Inflammatory macrophage (primary cell): ENCODE measurements at places on chromosomes 4 and X.

- no peak for DNase-seq
Observed at GRCh38 chr4:169092889-169093522, 83.0 kb upstream of the CBR4 start.

- DNase-seq, result no peak
Observed at GRCh38 chrX:109872021-109872732, 130.7 kb upstream of the TMEM164 start.

DNA sequence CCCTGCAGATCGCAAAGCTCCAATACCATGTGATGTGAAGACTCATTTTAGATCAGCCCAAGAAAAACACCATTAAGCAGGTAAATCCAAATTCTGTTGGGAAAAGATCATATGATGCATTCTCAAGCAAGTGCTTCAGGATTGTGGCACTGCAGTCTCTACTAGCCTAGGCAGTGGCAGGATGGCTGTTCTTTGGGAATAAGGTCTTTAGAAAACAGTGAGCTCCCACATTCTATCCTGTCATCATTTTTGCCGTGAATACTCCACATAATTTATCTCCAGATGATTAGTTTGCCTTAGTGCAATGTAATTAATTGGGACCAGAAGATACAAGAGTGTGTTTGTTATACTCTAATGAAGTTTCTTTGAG, 18.9 kb downstream of the SORBS2 start:
- no peak for DNase-seq

DNA sequence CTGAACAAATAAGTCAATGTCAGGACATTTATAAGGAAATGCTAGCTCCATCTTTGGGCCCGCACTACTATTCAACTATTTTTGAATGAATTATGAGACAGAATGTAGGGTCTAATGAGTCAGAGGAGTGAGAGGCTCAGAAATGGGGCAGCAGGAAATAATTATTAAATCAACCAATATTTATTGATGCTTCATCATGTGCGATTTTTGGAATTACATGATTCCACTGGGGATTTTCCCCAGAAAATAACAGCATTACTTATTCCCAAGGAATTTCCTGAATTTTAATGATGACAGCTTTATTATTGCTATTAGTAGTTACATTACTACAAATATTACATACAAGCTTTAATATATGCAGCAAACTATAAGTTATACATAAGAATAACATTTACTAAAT, 49.3 kb upstream of the PHF8 start:
- no peak for DNase-seq

GRCh38 chrX:1492421-1493012, 39.8 kb upstream of the ASMTL start:
- no peak for DNase-seq

DNA sequence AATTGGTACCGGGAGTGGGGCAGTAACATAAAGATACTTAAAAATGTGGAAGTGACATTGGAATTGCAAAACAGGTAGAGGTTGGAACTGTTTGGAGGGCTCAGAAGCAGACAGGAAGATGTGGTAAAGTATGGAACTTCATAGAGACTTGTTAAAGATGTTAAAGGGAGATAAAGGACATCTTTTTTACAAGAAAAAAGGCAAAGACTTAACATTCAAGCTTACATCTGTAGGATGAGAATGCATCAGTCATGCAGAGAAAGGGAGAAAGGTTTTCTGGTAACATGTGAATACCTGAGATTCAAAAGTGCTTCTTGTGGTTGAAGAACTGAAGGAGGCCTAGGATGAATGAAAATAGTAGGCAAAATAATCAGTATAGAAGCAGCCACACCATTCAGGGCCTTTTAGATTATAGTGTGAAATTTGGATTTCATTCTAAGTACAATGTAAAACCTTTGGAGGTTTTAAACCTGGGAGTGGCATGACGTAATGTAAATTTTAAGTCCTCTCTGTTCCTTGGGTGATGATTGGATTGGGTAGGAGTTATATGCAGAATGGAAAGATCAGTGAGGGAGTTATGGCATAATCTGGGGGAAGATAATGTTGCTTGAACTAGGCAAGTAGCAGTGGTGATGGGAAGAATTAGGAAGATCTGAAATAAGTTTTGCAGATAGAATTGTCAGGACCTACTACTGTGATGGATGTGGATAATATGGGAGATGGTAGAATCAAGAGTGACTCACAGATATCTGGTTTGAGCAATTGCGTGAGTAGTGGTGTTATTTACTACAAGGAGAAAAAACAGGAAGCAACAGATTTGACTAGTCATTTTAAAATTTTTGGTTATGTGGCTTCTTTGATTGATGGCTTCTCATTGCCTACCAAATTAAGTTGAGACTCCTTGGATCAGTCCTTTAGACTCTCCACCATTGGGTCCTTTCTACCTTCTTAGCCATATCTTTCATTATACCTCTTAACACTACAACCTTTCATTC, 138.7 kb downstream of the VSIG4 start:
- DNase-seq, result peak; percentile 26

DNA sequence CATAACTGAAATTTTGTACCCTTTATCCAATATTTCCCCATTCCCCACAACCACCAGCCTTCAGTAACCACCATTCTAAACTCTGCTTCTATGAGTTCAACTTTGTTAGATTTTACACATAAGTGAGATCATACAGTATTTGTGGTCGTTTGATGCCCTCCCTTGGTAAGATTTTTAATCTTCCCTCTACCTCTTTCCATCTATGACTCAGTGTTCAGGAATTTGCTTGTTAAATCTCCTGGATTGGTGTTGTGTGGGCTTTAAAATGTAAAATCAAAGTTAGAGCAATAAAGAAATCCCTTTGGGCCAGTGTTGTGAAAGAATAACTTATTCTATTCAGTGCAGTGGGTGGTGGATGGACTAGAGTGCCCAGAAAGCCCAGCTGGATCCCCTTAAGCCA, 37.4 kb downstream of the SLC16A2 start:
- DNase-seq, result no peak

DNA sequence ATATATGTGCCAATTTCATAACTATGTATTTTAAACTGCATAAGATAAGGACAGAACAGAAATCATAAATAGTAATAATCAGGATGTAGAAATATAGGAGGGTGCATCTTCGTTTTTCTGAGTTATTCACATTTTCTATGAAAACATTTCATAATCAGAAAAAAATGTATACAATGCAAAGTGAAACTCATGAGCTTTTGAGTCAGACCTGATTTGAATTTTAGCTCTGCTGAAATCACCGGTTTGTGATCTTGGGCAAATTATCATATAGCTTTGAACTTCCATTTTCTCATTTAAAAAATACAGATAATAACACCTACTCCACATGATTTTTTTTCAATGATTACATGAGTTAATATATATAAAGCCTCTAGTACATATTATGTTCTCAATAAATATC, 106.9 kb downstream of the KDR start:
- no peak for DNase-seq

DNA sequence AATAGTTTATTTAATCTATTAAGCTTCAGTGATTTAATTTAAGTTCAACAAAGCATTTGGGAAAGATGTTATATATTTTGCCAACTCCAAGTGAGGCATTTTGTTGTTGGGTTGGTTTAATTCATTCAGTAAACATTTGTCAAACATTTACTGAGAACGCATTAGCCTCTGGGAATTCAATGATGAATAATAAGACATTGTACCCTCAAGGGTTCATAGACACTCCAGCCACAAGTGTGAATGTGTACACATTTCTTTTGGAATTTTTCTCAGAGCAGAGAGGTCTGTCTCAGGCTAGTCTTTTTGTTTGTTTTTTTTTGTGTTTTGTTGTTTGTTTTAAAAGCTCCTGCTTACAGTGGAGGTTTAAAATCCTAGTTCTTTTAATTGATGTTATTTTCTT, 203.9 kb downstream of the SOWAHB start:
- no peak for DNase-seq

DNA sequence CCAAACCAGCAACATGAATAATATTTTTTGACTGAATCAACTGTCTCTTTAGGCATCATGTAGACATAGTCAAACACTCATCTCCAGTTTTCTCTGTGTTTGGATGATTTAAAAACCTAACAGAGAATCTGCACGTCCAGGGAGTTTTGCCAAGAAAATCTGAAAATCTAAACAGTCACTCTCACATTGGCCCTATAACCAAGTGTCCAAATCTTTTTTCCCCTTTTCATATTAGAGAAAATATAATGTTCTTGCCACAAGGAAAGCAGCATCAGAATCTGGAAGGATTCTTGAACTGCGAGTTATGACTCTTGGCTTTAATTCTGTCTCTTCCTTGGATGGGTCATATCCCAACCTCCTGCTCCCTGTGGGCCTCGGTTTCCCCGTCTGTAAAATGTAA, 8.8 kb upstream of the CHRDL1 start:
- no peak for DNase-seq

- no peak for DNase-seq
Observed at GRCh38 chrX:71182871-71183270, 38.2 kb downstream of the NLGN3 start.

DNA sequence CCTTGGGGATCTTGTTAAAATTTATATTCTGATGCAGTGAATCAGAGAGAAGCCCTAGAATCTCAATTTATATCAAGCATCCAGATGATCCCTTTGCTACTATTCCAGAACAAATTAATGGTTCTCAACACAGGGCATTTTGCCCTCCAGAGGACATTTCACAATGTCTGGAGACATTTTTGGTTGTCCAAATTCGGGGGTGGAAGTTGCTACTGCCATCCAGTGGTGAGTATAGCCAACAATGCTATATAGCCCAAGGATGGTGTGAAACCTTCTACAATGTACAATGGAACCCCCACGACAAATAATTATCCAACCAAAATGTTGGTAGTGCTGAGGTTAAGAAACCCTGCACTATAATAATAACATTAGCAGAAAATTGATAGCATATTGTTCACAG, 2440.0 kb downstream of the PCDH7 start:
- DNase-seq, result no peak

DNA sequence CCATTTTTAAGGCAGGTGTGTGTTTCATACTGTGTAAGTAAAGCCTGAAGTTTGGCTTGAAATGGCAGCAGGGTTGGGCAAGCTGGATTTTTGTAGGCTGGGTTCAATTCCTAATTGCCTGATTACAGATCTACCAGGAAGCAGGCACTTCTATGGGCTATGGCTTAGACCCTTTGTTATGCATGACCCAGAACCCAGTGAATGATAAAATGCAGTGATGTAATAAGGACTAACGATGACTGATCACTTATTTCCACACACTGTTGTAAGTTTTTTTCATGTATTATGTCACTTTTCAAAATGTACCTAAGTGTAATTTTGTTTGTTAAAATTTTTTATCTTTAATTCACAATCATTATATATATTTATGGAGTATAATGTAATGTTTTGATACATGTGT, 8.6 kb downstream of the LANCL3 start:
- DNase-seq, result no peak

- DNase-seq, result no peak
Observed at GRCh38 chr4:41294445-41295062, 37.8 kb downstream of the UCHL1 start.

DNA sequence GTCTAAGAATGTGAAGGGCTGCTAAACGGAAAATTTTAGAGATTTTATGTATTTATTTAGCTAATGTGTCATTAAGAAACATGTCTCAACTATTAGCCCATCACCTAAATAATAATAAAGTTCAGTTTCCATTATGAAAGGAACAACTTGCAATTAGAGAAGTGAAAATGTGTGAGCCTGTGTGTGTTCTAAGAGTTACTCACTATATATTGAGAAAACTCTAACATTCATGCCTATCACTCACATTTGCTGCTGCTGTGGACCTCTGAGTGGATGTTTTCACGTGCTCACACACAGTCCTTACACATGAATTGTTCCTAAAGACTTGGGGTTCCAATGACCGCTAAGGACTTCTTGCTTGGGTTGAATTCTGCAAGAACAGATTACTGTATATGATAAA, 364.0 kb downstream of the TMA16 start:
- no peak for DNase-seq

GRCh38 chr4:139656614-139657486, 8.8 kb upstream of the MGST2 start:
- peak; percentile 79 for DNase-seq

DNA sequence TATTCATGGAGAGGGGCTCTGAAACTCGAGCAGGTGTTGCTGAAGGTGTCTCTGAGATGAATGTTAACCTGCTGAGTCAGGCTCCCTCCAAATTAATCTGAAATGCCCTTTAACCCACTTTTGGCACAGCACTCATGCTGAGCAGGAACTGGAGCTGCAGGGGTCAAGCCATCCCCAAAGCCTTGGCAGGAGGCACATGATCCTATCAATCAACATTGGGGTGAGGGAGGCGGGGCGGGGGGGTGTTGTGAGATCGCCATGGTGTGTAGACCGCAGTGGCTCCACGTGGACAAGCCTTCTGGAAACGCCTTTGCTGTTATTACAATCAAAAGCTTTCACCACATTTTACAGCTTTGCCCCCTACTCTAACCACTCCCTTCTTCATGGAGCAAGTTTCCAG, 16.5 kb downstream of the ENPP6 start:
- no peak for DNase-seq

DNA sequence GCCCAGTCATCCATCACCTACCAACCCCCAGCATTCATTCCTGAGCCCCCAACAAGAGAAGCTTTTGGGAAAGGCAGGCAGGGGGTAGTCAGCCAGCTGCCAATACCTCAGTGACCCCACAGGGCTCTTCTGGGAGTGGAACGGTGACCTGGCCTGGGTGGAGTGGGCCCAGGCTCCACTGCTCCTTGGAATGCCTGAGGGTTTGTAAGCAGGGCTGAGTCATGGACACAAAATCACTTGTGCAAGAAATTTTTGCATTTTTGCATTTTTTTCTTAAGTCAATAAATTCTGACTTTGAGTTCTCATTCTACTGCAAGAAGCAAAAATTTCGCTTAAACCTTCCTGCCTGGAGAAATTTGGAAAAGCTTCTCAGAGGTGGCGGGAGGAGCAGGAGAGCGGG, 18.5 kb downstream of the SORCS2 start:
- no peak for DNase-seq

- no peak for DNase-seq
Observed at GRCh38 chr4:123806056-123806455, 409.5 kb downstream of the SPRY1 start.

DNA sequence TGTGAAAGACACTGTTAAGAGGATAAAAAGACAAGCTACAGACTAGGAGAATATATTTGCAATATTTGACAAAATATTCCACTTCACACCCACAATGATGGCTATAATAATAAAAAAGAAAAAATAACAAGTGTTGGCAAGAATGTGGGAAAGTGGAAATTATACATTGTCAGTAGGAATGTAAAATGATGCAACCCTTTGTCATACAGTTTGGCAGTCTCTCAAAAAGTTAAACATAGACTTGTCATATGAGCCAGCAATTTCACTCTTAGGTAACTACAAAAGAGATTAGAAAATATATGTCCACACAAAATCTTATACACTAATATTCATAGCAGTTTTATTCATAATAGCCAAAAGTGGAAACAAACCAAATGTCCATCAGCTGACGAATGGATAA, 5.2 kb upstream of the RADX start:
- no peak for DNase-seq
